ENCODE measurements at places on chromosomes 7 and 10.

DNA sequence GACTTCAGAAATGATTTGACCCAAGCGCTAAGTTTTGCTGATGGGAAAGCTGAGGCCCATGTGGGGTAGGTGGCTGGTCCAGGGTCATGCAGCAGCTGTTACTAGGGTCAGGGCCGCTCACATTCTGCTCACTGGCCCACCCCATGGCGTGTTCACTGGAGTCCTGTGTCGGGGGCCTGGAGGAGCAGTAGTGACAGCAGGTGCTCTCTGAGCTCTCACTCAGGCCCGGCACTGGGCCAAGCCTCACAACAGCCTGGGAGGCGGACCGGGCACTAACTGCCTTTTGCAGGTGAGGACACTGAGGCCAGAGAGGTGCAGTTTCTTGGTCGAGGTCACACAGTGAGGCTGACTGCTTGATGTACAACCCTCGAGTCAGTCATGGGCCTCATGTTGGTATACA, 82.7 kb downstream of the GLRX3 start:
- no peak for DNase-seq

GRCh38 chr7:111266613-111267012, 175.7 kb downstream of the LRRN3 start:
- no peak for DNase-seq

GRCh38 chr7:158880973-158881372, 24.6 kb downstream of the DYNC2I1 start:
- DNase-seq, result no peak

- DNase-seq, result no peak
These were observed 28.1 kb downstream of the ITGB8 start for GRCh38 chr7:20358762-20359282.

GRCh38 chr10:79178614-79179163, 109.9 kb downstream of the ZMIZ1 start:
- DNase-seq, result no peak

DNA sequence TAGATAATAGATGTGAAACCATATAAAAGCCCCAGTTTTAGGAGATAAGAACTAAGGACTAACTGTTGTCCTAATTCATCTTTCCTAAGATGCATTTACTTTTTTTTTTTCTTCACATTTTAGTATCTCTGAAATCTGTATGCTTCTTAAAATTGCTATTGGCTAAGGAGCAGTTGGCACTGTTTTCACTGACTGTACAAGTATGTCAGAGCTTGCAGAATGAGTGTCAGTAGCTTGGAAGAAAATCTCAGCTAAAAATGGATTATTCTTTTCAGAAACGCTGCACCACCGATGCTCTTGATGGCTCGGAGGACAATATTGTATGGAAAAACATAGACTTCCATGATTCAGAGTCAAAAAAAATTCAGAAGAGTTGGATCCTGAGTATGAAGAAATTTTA, 91.1 kb upstream of the DNAJB12 start:
- DNase-seq, result no peak

- DNase-seq, result no peak
These were observed 16.1 kb downstream of the BRAT1 start for GRCh38 chr7:2539031-2539911.

- DNase-seq, result peak; percentile 32
These were observed 68.4 kb downstream of the CDC123 start for GRCh38 chr10:12264204-12264940.

DNA sequence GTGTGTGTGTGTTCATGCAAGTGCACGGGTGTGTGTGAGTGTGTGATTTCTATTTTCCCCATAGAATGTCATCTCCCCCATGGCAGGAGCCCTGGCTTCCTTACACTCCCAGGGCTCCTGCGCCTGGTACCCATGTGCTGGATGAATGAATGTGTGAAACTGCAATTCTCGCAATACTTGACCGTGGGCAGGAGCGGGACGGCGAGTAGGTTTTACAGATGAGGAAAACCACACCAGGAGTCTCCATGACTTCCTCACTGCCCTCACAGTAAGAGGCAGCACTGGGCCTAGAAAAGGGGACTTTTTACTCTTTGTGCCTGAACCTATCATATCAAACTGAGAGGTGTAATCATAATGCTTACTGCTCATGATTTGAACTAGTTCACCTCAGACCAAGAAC, 167.6 kb upstream of the FRMD4A start:
- DNase-seq, result no peak

GRCh38 chr7:140342727-140343514, 55.4 kb downstream of the SLC37A3 start:
- DNase-seq, result no peak

- no peak for DNase-seq
These were observed 16.8 kb downstream of the AOAH start for GRCh38 chr7:36707465-36707864.

All from esophagus squamous epithelium (tissue), 5 donors.